ENCODE measurements at places on chromosomes 4 and X. TPM values are rescaled to one million over a fixed set of nuclear protein-coding genes. Genes with fewer than 3 reads are reported as not detected.

GRCh38 chrX:46294234-46294633, 251.0 kb downstream of the ZNF674 start:
- no peak for DNase-seq
- no peak overlapping the region for H3K27ac ChIP-seq
- no peaks in the 10 kb centered on the region for H3K36me3 ChIP-seq
- H3K4me3 ChIP-seq = no peak overlapping the region
- H3K27me3 ChIP-seq = no peaks in the 10 kb centered on the region

- H3K4me1 ChIP-seq = no peaks in the 10 kb centered on the region
- H3K27me3 ChIP-seq = no peaks in the 10 kb centered on the region
- no peak for DNase-seq
- no peak overlapping the region for H3K27ac ChIP-seq
These were observed 51.6 kb downstream of the CLCN4 start for GRCh38 chrX:10208281-10208856.

GRCh38 chr4:181677621-181678020, 565.6 kb upstream of the TENM3 start:
- DNase-seq = no peak
- H3K4me1 ChIP-seq = no peaks in the 10 kb centered on the region
- H3K27me3 ChIP-seq = no peaks in the 10 kb centered on the region
- no peaks in the 10 kb centered on the region for H3K36me3 ChIP-seq
- H3K27ac ChIP-seq = no peak overlapping the region

- no peaks in the 10 kb centered on the region for H3K27me3 ChIP-seq
- no peaks in the 10 kb centered on the region for H3K4me1 ChIP-seq
- DNase-seq = no peak
- H3K36me3 ChIP-seq = no peaks in the 10 kb centered on the region
These were observed 360.9 kb downstream of the NLGN4X start for GRCh38 chrX:5867778-5868177.

The GPR82 gene
- not detected for total RNA-seq

The TMEM31 gene
- total RNA-seq = not detected

The AKAP4 gene
- total RNA-seq = not detected

Data from CD4-positive, alpha-beta T cell (primary cell).